Heart left ventricle (tissue), 16 donors: ENCODE measurements at places on chromosomes 3 and 15.
A peak's percentile ranks its signal among the peaks of the same experiment; 100 is the strongest.

DNA sequence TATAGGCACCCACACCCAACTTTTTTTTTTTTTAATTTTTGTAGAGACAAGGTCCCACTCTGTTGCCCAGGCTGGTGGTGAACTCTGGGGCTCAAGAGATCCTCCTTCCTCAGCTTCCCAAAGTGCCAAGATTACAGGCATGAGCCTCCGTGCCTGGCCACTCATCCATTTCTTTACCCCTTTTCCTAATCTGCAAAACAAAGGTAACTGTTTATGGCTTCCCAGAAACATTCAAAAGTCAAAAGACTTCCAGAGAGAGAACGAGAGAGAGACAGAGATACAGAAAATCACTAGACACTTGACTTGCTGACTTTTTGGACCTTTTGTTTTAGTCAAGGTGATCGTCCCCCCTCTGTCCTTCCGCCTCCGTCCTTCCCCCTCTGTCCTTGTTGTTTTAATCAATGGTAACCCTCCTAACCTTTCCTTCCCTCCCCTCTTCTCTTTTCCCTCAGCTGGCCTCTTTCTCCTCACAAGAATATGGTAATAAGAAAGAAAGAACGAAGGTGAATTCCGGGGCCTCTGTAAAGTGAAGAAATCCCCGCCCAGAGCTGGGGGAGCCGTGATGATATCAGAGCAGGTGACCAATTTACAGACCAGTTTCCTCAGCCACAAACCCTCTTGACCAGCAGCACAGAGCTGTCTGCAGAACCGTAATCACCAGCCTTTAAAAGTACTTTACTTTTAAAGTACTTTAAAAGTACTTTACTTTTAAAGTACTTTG, 21.9 kb downstream of the KLHL6 start:
- no peaks in the 10 kb centered on the region for H3K27me3 ChIP-seq
- no peak overlapping the region for H3K27ac ChIP-seq
- no peaks in the 10 kb centered on the region for H3K36me3 ChIP-seq
- H3K4me1 ChIP-seq: peaks cover 11% of the 10 kb centered on the region

DNA sequence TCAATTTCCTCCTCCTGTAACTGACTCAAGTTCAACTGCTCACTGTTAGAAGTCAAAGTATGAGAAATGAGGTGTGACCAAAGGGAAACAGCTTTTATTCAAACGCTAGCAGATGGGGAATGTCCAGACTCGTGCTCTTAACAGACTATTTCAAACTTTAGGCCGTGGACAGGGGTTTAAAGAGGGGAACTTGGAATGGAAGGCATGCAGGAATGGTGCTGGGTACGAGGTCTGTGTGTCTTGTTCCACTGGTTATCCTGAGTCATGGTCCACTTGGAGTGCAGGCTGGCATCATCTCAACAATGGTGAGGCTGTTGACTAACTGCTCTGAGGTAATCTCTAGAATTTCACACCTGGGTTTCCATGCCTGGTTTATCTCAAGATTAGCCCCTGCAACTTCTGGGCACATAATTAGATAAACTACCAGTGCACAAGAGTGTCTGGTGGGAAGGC, 22.9 kb upstream of the DNAAF4 start:
- no peaks in the 10 kb centered on the region for H3K4me1 ChIP-seq
- H3K4me3 ChIP-seq: no peak overlapping the region
- no peaks in the 10 kb centered on the region for H3K27me3 ChIP-seq
- DNase-seq: no peak
- no peak overlapping the region for H3K27ac ChIP-seq
- no peaks in the 10 kb centered on the region for H3K36me3 ChIP-seq

GRCh38 chr3:33663042-33663441, 55.0 kb downstream of the CLASP2 start:
- no peaks in the 10 kb centered on the region for H3K36me3 ChIP-seq
- DNase-seq: no peak
- H3K4me1 ChIP-seq: peaks cover 6% of the 10 kb centered on the region
- no peak overlapping the region for H3K27ac ChIP-seq
- H3K4me3 ChIP-seq: no peak overlapping the region

GRCh38 chr3:64763980-64764379, 76.2 kb upstream of the ADAMTS9 start:
- no peaks in the 10 kb centered on the region for H3K27me3 ChIP-seq
- no peak overlapping the region for H3K4me3 ChIP-seq
- H3K36me3 ChIP-seq: no peaks in the 10 kb centered on the region

DNA sequence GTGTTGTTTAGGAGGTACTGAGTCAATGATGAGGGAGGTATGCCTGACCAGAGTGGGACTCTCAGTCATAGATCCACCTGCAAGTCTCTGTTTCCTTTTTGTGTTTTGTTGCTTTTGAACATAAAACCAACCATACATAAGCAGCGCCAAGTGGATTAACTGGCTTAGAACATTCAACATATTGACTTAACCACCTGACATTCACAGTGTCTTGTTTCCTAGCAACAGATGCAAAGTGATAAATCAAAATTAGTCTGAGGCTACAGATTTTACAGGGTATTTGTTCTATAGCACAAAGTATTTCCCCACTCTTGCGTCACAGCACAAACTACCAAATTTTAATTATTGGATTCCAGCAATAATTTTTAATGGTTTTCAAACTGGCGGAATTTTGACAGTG, 283.8 kb downstream of the BBX start:
- no peak for DNase-seq
- no peak overlapping the region for H3K4me3 ChIP-seq
- no peak overlapping the region for H3K27ac ChIP-seq
- peaks cover 87% of the 10 kb centered on the region for H3K36me3 ChIP-seq
- H3K27me3 ChIP-seq: no peaks in the 10 kb centered on the region

DNA sequence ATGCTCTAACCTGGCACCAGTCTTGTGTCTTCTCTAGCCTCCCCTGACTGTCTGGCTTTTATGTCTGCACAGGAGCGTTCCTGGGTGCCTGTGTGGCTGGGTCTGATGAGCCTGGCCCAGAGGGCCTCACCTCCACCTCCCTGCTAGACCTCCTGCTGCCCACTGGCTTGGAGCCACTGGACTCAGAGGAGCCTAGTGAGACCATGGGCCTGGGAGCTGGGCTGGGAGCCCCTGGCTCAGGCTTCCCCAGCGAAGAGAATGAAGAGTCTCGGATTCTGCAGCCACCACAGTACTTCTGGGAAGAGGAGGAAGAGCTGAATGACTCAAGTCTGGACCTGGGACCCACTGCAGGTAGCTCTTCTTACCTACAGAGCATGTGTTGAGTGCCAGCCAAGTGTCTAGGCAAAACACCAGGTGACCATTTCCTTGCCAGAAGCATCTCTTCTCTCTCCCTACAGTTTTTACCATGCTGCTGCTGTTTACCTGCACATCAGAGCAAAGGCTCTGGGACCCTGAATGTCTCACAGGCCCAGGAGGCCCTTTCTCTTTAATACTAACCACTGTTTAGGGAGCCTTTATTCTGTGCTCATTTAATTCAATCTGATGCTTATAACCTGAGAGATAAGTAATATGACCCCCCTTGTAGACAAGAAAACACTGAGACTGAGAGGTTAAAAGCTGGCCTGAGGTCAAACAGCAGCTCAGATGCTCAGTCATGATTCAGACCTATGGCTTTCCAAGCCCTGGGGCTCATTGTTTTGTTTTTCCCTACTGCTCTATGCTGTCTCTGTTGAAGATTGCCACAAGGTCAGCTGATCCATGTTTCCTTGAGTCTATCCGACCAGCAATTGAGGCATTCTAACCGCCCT, 10.4 kb downstream of the PODXL2 start:
- H3K4me3 ChIP-seq: no peak overlapping the region
- no peaks in the 10 kb centered on the region for H3K27me3 ChIP-seq
- H3K36me3 ChIP-seq: no peaks in the 10 kb centered on the region

DNA sequence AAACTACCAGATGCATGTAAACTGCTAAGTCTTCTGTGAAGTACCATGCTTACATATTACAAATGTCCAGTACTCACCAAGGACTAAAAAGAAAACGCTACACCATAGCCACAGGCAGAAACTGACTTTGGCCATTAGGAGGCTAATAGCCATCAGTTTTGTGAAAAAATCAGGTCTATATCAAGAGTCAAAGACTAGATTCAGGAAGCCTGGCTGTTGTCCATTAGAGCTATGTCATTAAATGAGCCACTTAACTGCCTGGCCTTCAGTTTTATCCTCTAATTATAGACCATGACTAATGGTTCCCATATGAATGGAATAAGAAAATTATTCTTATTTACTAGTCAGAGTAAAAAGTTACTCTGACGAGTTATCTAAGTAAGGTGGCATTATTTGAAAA, 144.1 kb downstream of the VPS13C start:
- no peaks in the 10 kb centered on the region for H3K27me3 ChIP-seq
- H3K4me1 ChIP-seq: no peaks in the 10 kb centered on the region
- no peak for DNase-seq
- H3K27ac ChIP-seq: no peak overlapping the region
- peaks cover 92% of the 10 kb centered on the region for H3K36me3 ChIP-seq

GRCh38 chr15:33131552-33132232, 62.8 kb downstream of the FMN1 start:
- no peak overlapping the region for H3K27ac ChIP-seq
- no peaks in the 10 kb centered on the region for H3K27me3 ChIP-seq
- H3K36me3 ChIP-seq: no peaks in the 10 kb centered on the region

DNA sequence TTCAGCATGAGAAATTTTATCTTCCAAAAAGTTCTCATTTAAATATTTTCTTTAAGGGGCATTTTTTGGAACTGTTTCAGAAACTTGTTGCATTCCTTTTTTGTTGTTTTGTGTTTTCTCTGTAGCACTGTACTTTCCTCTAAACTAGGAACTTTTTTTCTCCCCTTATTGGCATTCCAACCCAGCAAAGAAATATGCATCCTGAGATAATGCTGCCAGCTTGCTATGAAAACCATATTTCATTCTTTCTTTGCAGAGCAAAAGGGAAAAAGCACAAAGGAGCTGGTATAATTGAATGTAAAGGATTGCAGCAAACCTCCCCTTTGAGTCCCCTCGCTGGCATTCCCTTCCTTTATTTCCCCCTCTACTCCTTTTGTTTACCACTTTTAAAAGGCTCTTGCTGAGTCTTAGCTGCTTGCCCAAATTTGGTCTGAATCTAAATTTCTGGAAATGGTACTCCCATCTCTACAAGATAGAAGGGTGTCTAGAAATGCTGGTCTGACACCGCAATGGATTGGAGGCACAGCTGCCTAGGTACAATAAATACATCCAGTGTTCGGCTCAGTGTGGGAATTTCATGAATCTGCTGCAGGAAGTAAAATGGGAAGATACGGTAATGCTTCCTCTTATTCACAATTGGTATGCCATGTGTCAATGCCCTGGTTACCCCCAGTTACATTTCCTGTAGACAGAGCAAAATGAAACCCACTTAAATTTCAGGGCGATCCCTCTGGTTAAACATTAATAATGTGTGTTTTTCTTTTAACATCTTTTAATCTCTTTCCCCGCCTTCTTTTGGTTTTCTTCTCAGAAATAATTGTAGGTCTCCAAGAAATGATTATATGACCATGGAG, 156.6 kb downstream of the MEIS2 start:
- H3K27ac ChIP-seq: no peak overlapping the region
- no peak for DNase-seq
- H3K36me3 ChIP-seq: peaks cover 8% of the 10 kb centered on the region
- no peaks in the 10 kb centered on the region for H3K27me3 ChIP-seq
- no peak overlapping the region for H3K4me3 ChIP-seq

DNA sequence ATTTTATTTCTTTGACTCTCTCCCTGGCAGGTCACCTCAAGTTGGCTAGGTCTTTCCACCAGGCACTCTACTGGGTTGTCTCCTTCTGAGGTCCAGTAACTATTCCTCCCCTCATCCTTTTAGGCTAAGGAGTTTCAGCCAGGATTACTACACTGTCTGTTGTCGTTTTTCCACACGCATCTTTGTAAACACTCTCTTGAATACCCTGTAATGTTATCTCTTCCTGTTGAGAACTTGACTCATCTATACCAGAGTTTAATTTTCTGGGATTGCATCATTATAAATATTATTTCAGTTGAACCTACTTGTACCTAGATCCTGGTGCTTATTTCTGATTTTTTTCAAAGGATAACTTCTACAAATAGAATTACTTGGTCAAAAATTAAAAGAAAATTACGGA, 138.3 kb downstream of the SQOR start:
- H3K4me3 ChIP-seq: no peak overlapping the region
- H3K36me3 ChIP-seq: no peaks in the 10 kb centered on the region
- no peak overlapping the region for H3K27ac ChIP-seq
- no peaks in the 10 kb centered on the region for H3K4me1 ChIP-seq
- H3K27me3 ChIP-seq: no peaks in the 10 kb centered on the region
- DNase-seq: no peak

DNA sequence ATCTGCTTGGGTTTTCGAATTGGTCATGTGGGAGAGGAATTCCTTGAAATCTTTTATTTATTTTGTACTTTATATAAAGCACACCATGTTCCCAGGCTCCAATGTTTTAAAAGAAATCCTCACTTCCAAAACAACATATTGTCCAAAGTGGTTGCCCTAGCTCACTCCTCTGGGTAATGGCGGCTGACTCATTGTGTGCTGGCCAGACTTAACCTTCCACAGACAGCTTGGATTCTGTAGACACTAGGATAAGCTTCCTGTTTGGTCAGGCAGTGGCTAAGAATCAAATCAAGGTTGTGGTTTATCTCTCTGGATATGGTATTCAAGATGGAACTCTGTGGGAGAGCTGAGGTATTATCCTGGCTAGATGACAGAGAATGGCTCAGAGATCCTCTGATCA, 55.8 kb upstream of the FAM98B start:
- peaks cover 3% of the 10 kb centered on the region for H3K4me1 ChIP-seq
- peak overlapping the region; percentile 32 for H3K27ac ChIP-seq
- no peak overlapping the region for H3K4me3 ChIP-seq
- no peak for DNase-seq
- H3K27me3 ChIP-seq: no peaks in the 10 kb centered on the region
- H3K36me3 ChIP-seq: no peaks in the 10 kb centered on the region

DNA sequence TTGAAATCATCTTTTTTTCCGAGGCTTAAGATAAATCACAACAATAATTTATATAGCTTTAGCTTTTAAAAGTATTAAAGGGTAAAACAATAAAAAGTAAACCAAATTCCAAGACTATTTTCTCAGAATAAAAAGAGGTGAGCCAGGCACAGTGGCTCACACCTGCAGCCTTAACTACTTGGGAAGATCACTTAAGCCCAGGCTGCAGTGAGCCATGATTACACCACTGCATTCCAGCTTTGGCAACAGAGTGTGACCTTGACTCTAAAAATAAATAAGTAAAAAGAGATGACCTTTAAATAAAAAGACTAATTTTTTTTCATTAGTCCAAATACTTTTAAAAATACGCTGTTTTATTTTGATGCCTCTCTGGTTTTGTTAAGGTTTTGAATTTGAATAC, 54.4 kb downstream of the C3orf80 start:
- peaks cover 41% of the 10 kb centered on the region for H3K36me3 ChIP-seq
- no peaks in the 10 kb centered on the region for H3K4me1 ChIP-seq
- H3K27ac ChIP-seq: no peak overlapping the region
- no peak overlapping the region for H3K4me3 ChIP-seq

GRCh38 chr15:31392761-31393401, 66.2 kb downstream of the KLF13 start:
- peak overlapping the region; percentile 69 for H3K4me3 ChIP-seq
- no peaks in the 10 kb centered on the region for H3K27me3 ChIP-seq
- peak overlapping the region; percentile 96 for H3K27ac ChIP-seq
